ENCODE measurements at places on chromosomes 4 and X.
A peak's percentile ranks its signal among the peaks of the same experiment; 100 is the strongest.

GRCh38 chr4:128387600-128388351, 100.2 kb upstream of the PGRMC2 start:
- DNase-seq: peak; percentile 65

- peak; percentile 11 for DNase-seq
Measured at GRCh38 chr4:188854436-188854835, 715.2 kb downstream of the TRIML1 start.

DNA sequence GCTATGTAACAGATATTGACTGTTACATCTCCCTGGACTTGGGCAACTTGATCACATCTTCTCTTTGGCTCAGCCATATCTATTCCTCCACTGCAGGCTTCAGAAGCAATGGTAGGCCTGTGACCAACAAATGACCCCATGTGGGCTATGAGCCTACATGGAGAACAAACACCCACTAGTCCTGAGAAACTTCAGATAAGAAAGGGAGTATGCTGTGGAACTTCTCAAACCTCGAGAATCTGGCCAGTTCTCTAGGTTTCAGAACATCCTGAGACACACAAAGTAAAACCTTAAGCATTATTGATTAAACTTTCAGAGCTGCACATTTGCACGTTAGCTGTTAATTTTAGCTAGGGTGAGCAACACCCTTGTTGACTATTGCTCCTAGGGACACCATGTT, 16.3 kb downstream of the RBMX2 start:
- DNase-seq: no peak

- no peak for DNase-seq
Measured at GRCh38 chrX:119682019-119682989, 10.7 kb downstream of the SEPTIN6 start.

DNA sequence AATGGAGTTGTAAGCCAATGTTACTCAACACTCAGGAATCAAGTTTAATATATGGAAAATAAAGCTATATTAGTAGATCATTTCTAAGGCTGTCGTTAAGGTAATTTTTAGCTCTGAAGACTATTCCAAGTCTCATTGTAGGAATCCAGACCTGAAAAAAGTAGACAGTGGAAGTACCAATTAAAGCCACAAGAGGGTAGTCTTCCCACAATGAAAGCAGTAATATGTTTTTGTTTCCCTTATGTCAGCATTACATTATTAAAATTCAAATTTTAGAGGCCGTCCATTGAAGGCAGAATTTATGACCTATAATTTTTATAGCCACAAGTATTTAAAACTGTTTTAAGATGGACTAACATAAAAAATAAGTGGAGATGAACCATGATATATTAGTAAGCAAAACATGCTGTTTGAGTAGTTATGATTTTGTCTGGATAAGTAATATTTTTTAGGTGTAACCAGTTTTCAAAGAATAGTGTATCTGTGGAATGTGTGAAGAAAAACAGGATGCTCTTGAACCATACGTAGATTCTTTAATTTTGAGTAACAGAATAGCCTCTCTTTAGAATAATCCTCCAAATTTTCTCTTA, 372.6 kb upstream of the TECRL start:
- peak; percentile 33 for DNase-seq

- DNase-seq: no peak
Measured at GRCh38 chrX:2584251-2585157, 83.7 kb upstream of the DHRSX start.

GRCh38 chr4:8274765-8275547, 5.4 kb downstream of the HTRA3 start:
- DNase-seq: peak; percentile 94

DNA sequence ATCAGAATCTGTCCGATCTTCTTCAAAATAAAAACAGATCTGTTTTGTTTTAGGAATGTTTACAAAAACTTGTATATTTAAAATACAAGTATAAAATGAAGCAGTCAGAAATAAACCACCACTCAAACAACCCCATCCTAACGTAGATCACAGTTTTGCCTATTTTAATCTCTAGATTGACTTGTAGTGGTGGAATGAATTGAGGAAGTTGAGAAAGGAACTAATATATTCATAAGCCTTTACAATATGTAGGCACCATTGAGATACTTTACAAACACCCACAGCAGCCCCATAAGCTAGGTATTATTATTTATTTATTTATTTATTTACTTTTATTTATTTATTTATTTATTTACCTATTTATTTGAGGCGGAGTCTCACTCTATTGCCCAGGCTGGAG, 52.3 kb upstream of the KLF3 start:
- DNase-seq: no peak

GRCh38 chrX:24357106-24357505, 3.3 kb upstream of the SUPT20HL1 start:
- no peak for DNase-seq

- no peak for DNase-seq
Measured at GRCh38 chr4:40176602-40177001, 20.2 kb upstream of the RHOH start.

GRCh38 chrX:25158635-25159034, 142.9 kb upstream of the ARX start:
- DNase-seq: no peak

GRCh38 chrX:151753313-151754046, 18.9 kb downstream of the CNGA2 start:
- peak; percentile 47 for DNase-seq

DNA sequence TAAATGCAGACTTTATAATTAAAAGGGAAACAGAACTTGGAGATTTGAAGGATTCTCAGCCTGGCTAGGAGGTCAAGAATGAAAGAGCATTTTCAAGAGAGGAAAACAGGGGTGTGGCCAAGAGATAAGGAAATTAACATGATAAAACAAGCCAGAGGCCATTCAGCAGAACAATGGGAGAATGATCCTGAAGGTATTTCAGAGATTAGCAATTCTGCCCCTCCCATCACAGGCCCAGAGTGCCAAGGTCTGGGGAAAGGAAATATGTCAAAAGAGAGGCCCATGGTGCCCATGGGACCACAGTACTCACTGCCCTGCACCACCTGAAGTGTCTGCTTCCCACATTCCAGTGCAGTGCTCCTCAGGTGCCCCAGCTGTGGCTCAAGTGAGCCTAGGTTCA, 188.5 kb upstream of the STS start:
- no peak for DNase-seq
